Activated T-helper 1 cell treated with Interleukin-2 at 50 U/mL for 16 hours (primary cell): ENCODE measurements at places on chromosomes 3 and 15.

GRCh38 chr3:149330609-149331331 is 2.7 kb downstream of the TM4SF18 start:
- DNase-seq, result no peak

DNA sequence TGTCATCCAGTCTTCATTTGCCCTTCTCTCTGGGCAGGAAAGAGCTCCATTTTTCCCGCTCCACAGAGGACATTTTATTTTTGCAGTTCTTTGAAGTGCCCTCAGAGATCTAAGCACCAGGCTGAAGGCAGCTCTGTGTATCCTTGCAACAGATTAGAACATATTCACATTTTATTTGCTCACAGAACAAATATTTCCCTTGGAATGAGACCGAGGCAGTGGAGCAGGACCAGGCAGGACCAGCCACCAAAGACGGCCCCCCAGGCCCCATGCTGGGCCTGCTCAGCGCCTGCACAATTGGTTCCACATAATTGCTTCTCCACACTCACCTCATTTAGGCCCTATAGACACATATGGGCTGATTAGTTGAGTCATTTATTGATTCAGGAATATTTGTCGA is 15.7 kb upstream of the ETV5 start:
- DNase-seq, result no peak

DNA sequence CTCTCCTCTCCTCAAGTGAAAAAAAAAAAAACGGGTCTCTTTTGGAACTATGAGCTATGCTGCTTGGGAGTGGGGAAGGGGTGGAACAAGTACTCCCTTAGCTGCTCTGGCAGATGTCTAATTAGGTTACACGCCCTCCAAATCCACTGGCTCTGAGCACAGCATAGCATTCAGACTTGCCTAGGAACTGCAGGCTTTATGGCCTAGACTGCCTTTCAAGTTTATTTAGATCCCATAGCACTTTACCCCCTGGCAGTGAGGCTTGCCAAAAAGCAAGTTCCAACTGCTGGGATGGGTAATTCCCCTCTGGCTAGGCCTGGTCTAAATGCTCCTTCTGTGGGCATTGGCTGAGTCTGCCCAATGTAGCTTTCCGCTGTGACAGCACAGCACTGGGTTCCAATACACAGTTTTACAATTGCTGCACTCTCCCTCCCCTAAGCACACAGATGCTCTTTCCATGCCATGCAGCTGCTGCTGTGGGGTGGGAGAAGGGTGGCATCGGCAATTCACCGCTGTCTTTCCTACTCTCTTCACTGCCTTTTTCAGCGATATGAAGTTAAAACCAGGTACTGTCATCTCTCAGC is 152.8 kb downstream of the KCNAB1 start:
- DNase-seq, result no peak

DNA sequence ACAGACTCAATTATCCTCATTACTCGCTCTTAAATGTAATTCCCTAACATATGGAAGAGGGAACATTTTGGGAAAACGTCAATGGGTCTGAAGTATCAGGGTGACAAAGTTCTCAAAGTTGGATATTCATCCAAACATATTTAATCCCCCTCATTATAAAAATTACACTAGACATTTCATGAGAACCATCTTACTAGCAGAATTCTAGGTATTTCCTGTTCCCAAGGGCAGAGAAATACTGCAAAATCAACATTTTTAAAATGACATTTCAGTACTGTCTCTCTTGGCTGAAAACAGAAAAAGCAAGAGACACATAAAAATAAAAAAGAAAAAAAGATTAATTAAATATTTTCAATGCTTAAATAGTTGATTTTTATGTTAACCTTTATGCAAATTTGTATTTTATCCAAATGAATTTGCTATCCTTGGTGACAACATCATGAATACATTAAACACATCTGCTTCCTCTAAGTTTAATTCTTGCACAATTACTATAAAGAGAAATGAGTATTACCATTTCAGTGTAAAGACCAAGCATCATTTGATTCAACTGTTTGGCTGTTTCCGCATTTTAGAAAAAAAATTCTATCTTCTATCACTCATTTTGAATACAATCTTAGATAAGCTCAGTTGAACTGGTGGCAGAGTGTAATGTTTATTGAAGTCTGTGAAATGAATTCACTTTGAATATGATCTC is 114.8 kb upstream of the COL8A1 start:
- DNase-seq, result no peak

DNA sequence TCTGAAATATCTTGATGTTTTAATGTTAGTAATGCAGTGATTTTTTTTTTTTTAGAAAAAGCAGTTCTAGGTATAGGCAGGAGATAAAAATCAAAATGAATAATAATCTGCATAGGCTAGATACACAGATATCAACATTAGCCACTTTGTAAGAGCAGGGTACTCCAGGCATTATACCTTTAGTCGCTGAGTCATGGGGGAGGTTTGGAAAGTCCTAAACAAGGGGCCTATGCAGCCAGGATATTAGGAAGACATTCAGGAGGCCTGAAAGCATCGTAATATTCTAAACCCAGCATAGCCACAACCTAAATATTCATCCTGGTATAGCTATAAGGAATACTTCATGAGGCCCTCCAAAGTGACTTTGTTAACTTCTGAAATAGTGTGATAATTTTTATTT is 258.1 kb upstream of the NECTIN3 start:
- DNase-seq, result no peak

- no peak for DNase-seq
Measured at GRCh38 chr3:152458376-152459117, 189.8 kb downstream of the MBNL1 start.

DNA sequence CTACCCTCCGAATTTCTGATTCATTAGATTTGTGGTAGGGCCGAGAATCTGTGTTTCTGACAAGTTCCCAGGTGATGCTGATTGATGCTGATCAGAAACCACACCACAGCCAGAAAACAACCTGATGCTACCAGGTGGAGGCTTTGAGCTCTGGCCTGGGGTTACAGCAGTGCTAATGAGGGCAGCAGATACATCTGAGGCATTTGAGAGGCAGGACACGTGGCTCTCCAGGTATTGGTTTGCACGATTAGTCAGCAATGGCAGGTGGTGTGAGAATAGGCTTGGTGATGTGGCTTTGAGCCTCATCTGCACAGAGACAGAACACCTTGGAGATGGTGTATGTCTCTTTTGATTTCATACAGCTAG is 78.8 kb upstream of the THBS1 start:
- DNase-seq, result no peak

GRCh38 chr3:197828-198491 is 1.4 kb downstream of the CHL1 start:
- no peak for DNase-seq

GRCh38 chr3:49530231-49530630 is 24.0 kb upstream of the BSN start:
- no peak for DNase-seq

DNA sequence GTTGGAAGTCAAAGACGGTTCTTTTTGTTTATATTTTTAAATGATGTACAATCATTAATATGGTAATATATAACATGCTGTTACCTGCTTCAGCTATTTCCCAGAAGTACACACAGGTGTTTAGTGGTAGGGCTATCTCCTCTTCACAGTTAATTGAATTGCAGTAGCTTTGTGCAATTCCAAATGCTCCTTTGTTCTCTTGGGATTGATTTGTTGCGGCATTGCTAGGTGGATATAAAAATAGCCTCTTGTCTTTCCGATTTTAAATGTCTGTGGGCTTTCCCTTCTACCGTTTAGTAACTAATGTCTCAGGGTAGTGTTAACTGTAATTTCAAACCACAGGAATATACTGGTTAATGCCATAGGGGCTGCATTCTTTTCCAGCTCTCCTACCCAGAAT is 307.6 kb upstream of the SLITRK3 start:
- no peak for DNase-seq

GRCh38 chr3:187720337-187720670 is 17.9 kb upstream of the RTP2 start:
- DNase-seq, result no peak

GRCh38 chr3:59685432-59685831 is 635.6 kb upstream of the CFAP20DC start:
- no peak for DNase-seq

- DNase-seq, result no peak
Measured at GRCh38 chr15:61524545-61524944, 295.4 kb upstream of the RORA start.

- no peak for DNase-seq
Measured at GRCh38 chr3:169953462-169954141, 13.0 kb upstream of the SEC62 start.
